Fibroblast of lung (primary cell): ENCODE measurements at places on chromosomes 6 and 20. TPM values are rescaled to one million over a fixed set of nuclear protein-coding genes. Genes with fewer than 3 reads are reported as not detected.

The HTR1E gene
- total RNA-seq: not detected in 2 replicates

DNA sequence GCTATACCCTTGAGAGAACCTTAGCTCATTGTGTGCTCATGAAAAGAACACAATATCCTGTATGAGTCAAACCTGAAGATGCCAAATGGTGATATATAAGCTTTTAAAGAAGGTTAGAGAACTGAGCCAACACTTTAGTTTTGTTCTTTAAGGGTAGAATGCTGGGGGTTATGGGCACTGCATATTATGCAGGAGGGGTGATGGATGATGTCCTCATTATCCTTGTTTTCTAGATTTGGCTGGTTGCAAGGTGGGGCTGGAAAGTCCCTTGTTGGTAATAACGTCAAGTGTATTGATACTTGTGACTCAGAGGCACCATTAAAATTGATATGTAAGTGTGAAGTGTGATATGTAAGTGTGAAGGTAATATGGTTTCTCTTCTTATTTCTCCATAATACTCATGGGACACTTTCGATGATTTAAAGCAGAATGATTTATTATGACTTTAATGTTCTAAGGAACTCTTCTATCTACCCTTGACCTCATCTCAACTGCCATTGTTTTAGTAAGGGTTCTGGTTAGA is 113.7 kb upstream of the DTNBP1 start:
- no peak for DNase-seq
- no peak overlapping the region for H3K27ac ChIP-seq
- peaks cover 2% of the 10 kb centered on the region for H3K27me3 ChIP-seq
- no peaks in the 10 kb centered on the region for H3K36me3 ChIP-seq

GRCh38 chr6:168353041-168353440 is 33.5 kb upstream of the DACT2 start:
- no peak overlapping the region for H3K4me3 ChIP-seq
- no peaks in the 10 kb centered on the region for H3K4me1 ChIP-seq
- no peak overlapping the region for H3K27ac ChIP-seq
- no peak for DNase-seq
- no peaks in the 10 kb centered on the region for H3K27me3 ChIP-seq

DNA sequence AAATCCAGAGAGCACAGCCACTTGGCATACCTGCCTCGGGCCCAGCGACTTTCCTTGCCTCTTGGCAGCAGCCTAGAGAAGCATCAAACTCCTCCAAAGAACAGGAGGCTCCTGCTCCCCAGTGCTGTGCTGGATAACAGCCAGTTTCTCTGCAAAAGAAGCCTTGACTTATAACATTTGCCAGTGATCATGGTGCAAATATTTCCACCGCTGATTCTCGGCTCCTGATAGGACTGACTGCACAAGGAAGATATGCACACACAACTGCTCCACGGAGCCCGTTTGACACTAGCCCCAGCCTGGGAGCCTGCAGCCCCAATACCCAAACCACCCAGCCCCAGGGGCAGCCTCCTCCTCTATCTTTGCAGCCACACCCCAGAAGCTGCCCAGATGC is 17.5 kb downstream of the ACSS1 start:
- H3K36me3 ChIP-seq: no peaks in the 10 kb centered on the region
- no peak overlapping the region for H3K4me3 ChIP-seq
- H3K27ac ChIP-seq: no peak overlapping the region
- H3K27me3 ChIP-seq: peaks cover 8% of the 10 kb centered on the region

- no peak overlapping the region for H3K27ac ChIP-seq
- no peaks in the 10 kb centered on the region for H3K4me1 ChIP-seq
- H3K4me3 ChIP-seq: no peak overlapping the region
- DNase-seq: no peak
Observed at GRCh38 chr6:92706976-92707375, 712.4 kb downstream of the EPHA7 start.

- H3K4me3 ChIP-seq: no peak overlapping the region
- no peaks in the 10 kb centered on the region for H3K27me3 ChIP-seq
- no peak for DNase-seq
- no peak overlapping the region for H3K27ac ChIP-seq
- no peaks in the 10 kb centered on the region for H3K36me3 ChIP-seq
- no peaks in the 10 kb centered on the region for H3K4me1 ChIP-seq
Observed at GRCh38 chr6:12241493-12242175, 48.5 kb upstream of the EDN1 start.

The CDH26 gene
- 0.26 and 0.50 TPM in 2 replicates for total RNA-seq

The SDCBP2 gene
- total RNA-seq: 1.8 and 2.1 TPM in 2 replicates

GRCh38 chr6:43494766-43495165 is 15.4 kb downstream of the LRRC73 start:
- H3K4me3 ChIP-seq: no peak overlapping the region
- no peak overlapping the region for H3K27ac ChIP-seq
- peaks cover 5% of the 10 kb centered on the region for H3K36me3 ChIP-seq
- peaks cover 24% of the 10 kb centered on the region for H3K4me1 ChIP-seq

The PBOV1 gene
- total RNA-seq: not detected in 2 replicates

DNA sequence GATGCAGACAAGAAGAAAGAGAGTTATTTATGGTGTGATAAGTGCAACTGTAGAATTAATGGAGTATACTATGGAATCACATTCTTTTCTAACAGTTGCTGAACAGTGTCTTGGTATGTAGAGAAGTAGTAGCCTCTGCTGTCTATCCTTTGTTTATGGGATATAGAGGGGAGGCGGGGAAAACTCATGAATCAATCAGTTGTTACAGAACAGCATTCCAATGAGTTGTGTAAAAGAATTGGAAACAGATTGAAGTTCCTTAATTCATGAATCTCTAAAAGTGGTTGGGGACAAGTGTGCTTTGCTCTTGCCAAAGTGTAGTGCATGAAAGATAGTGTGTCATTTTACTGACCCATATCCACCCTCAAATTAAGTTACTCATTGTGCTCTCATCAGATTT is 77.7 kb downstream of the FLRT3 start:
- H3K4me1 ChIP-seq: no peaks in the 10 kb centered on the region
- H3K36me3 ChIP-seq: no peaks in the 10 kb centered on the region
- DNase-seq: peak; percentile 20
- H3K27ac ChIP-seq: no peak overlapping the region
- no peaks in the 10 kb centered on the region for H3K27me3 ChIP-seq

The RAB22A gene
- total RNA-seq: 12.8 and 13.7 TPM in 2 replicates

- peak; percentile 39 for DNase-seq
- H3K4me1 ChIP-seq: no peaks in the 10 kb centered on the region
- H3K4me3 ChIP-seq: no peak overlapping the region
- H3K27ac ChIP-seq: no peak overlapping the region
- no peaks in the 10 kb centered on the region for H3K36me3 ChIP-seq
- no peaks in the 10 kb centered on the region for H3K27me3 ChIP-seq
Observed at GRCh38 chr6:56984361-56984760, 29.5 kb downstream of the BEND6 start.

DNA sequence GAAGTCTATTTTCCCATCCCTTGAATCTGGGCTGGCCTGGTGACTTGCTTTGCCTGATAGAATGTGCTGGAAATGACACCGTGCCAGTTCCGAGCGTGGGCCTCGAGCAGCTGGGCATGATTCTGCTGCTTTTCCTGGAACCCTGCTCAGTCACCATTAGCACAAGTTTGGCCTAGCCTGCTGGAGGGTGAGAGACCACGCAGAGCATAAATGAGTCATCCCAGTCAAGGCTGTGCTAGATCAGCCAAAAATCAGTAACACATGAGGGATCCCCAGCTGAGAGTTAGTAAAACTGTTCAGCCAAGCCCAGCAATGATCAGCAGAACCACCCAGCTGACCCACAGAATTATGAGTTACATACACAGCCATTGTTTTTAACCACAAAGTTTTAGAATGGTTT is 74.8 kb upstream of the TOP1 start:
- peak; percentile 58 for DNase-seq
- no peaks in the 10 kb centered on the region for H3K36me3 ChIP-seq
- H3K4me1 ChIP-seq: no peaks in the 10 kb centered on the region
- no peak overlapping the region for H3K4me3 ChIP-seq
- no peak overlapping the region for H3K27ac ChIP-seq

GRCh38 chr6:165634101-165634880 is 28.8 kb downstream of the PDE10A start:
- H3K27me3 ChIP-seq: no peaks in the 10 kb centered on the region
- no peaks in the 10 kb centered on the region for H3K36me3 ChIP-seq
- H3K27ac ChIP-seq: no peak overlapping the region
- DNase-seq: no peak
- H3K4me1 ChIP-seq: no peaks in the 10 kb centered on the region

DNA sequence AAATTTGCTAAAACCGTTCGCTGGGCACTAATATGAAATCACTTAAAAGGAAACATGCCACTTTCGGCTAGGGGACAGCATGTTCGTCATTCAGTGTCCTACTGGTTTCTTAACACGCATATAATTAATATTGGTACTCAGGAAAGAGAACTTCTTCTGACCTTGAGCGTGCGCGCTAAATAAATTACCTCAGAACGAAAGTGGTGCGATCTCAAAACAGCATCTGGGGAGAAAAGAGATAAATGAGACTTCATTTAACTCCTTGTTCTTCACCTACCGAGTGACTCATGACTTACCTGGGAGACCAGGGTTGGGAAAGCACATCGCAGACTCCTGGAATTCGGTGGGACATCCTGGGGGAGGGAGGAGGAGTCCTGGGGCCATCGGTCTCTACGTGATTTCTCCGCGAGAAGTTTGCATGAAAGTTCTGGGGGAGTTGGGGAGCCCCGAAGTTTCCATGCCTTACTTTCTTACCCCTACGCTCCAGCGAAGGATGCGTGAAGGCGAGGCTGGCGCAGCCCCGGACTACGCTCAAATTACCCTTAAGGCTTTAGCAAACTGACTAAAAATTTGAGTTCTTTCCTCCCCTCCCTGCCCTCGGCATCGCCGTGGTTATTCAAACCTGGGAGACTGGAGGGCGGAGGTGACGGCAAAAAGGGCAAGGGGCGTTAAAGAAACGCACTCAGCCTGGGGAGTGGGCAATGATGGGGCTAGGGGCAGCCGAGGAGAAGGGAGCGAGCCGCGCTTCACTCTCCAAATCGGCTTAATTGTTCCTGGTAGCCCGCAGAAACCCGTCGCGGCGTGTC is 1.1 kb upstream of the BEND6 start:
- peak overlapping the region; percentile 99 for H3K27ac ChIP-seq
- no peaks in the 10 kb centered on the region for H3K27me3 ChIP-seq
- peak overlapping the region; percentile 93 for H3K4me3 ChIP-seq

DNA sequence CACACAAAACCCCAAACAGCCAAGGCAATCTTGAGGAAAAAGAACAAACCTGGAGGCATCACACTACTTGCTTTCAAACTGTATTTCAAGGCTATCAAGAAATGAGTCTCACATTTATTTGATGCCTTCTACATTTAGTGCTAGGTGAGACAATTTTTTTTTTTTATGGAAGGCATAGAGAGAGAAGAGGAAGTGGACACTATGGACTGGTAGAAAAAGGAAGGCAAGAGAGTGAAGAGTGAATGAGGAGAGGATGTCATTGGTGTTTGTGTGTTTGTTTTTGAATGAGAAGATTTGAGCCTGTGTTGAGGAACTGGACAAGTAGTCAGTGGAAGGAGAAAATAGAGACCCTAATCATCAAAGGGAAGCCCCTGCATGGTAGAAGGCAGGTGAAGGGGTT is 182.0 kb upstream of the JAG1 start:
- no peaks in the 10 kb centered on the region for H3K27me3 ChIP-seq
- no peak overlapping the region for H3K27ac ChIP-seq
- no peak for DNase-seq
- no peak overlapping the region for H3K4me3 ChIP-seq
- H3K4me1 ChIP-seq: no peaks in the 10 kb centered on the region
- no peaks in the 10 kb centered on the region for H3K36me3 ChIP-seq

- no peaks in the 10 kb centered on the region for H3K27me3 ChIP-seq
- no peaks in the 10 kb centered on the region for H3K4me1 ChIP-seq
- H3K27ac ChIP-seq: no peak overlapping the region
- H3K4me3 ChIP-seq: no peak overlapping the region
- DNase-seq: no peak
Observed at GRCh38 chr20:34747479-34747878, 43.3 kb downstream of the TP53INP2 start.

- H3K36me3 ChIP-seq: no peaks in the 10 kb centered on the region
- DNase-seq: no peak
- H3K27me3 ChIP-seq: peaks cover 2% of the 10 kb centered on the region
- no peak overlapping the region for H3K27ac ChIP-seq
Observed at GRCh38 chr6:52132292-52132691, 44.9 kb upstream of the PKHD1 start.

The CAP2 gene
- total RNA-seq: 2.6 and 8.6 TPM in 2 replicates

- no peaks in the 10 kb centered on the region for H3K36me3 ChIP-seq
- peak; percentile 75 for DNase-seq
- H3K27me3 ChIP-seq: no peaks in the 10 kb centered on the region
- no peaks in the 10 kb centered on the region for H3K4me1 ChIP-seq
- no peak overlapping the region for H3K27ac ChIP-seq
- no peak overlapping the region for H3K4me3 ChIP-seq
Observed at GRCh38 chr20:6489361-6490171, 277.9 kb upstream of the BMP2 start.

The ZNF292 gene
- total RNA-seq: 22.6 and 23.6 TPM in 2 replicates

DNA sequence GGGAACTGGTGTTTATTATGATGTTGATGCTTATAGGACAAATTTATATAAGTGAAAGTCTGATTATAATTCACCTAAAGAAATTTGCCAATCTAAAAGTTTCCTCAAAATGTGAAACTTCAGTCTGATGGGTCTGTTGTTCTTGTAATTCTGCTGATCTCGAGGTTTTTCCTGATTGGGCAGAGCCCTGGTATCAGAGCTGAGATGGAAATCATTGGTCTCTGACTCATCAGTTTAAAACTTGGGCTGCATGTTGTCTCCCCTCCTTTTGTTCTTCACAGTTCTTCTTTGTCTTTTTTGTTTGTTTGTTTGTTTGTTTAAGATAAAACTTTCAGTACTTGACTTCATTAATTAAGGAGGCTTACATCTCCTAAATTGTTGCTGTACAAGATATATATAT is 5.9 kb downstream of the SMAP1 start:
- H3K4me1 ChIP-seq: no peaks in the 10 kb centered on the region
- H3K27ac ChIP-seq: no peak overlapping the region
- DNase-seq: peak; percentile 59
- no peaks in the 10 kb centered on the region for H3K36me3 ChIP-seq
- no peaks in the 10 kb centered on the region for H3K27me3 ChIP-seq

- H3K27me3 ChIP-seq: no peaks in the 10 kb centered on the region
- no peaks in the 10 kb centered on the region for H3K4me1 ChIP-seq
- H3K4me3 ChIP-seq: no peak overlapping the region
- H3K36me3 ChIP-seq: no peaks in the 10 kb centered on the region
- peak; percentile 73 for DNase-seq
- H3K27ac ChIP-seq: no peak overlapping the region
Observed at GRCh38 chr6:130796313-130796905, 30.8 kb upstream of the SMLR1 start.

The GLP1R gene
- total RNA-seq: not detected in 2 replicates

GRCh38 chr20:11734431-11734830 is 183.3 kb upstream of the BTBD3 start:
- H3K4me1 ChIP-seq: no peaks in the 10 kb centered on the region
- H3K27me3 ChIP-seq: no peaks in the 10 kb centered on the region
- H3K36me3 ChIP-seq: no peaks in the 10 kb centered on the region
- no peak for DNase-seq
- H3K27ac ChIP-seq: no peak overlapping the region
- no peak overlapping the region for H3K4me3 ChIP-seq

The CLVS2 gene
- total RNA-seq: under 0.01 TPM in 1 of 2 replicates, not detected in the other

The HEY2 gene
- total RNA-seq: not detected in 2 replicates

The PI16 gene
- 0.26 TPM in 1 of 2 replicates, not detected in the other for total RNA-seq

GRCh38 chr20:38779247-38780097 is 26.0 kb upstream of the PPP1R16B start:
- H3K4me3 ChIP-seq: no peak overlapping the region
- no peaks in the 10 kb centered on the region for H3K4me1 ChIP-seq
- DNase-seq: no peak
- H3K27me3 ChIP-seq: no peaks in the 10 kb centered on the region

GRCh38 chr6:161274898-161275297 is 1.0 kb upstream of the AGPAT4 start:
- DNase-seq: no peak
- H3K36me3 ChIP-seq: no peaks in the 10 kb centered on the region
- H3K27ac ChIP-seq: no peak overlapping the region
- no peak overlapping the region for H3K4me3 ChIP-seq
- H3K4me1 ChIP-seq: peaks cover 2% of the 10 kb centered on the region
